ENCODE measurements at places on chromosomes 5 and 9. TPM values are rescaled to one million over a fixed set of nuclear protein-coding genes. Genes with fewer than 3 reads are reported as not detected.
A peak's percentile ranks its signal among the peaks of the same experiment; 100 is the strongest.

The MEGF10 gene
- 1.1 TPM for total RNA-seq

The TRPM3 gene
- total RNA-seq = 1.3 TPM

The SLC22A4 gene
- 3.1 TPM for total RNA-seq

The CA9 gene
- total RNA-seq = not detected

The CCL28 gene
- total RNA-seq = 7.6 TPM

The GPR21 gene
- total RNA-seq = 7.8 TPM

The PCDHGA8 gene
- 3.3 TPM for total RNA-seq

The NOXA1 gene
- 12.5 TPM for total RNA-seq

The SSBP2 gene
- total RNA-seq = 59.0 TPM

DNA sequence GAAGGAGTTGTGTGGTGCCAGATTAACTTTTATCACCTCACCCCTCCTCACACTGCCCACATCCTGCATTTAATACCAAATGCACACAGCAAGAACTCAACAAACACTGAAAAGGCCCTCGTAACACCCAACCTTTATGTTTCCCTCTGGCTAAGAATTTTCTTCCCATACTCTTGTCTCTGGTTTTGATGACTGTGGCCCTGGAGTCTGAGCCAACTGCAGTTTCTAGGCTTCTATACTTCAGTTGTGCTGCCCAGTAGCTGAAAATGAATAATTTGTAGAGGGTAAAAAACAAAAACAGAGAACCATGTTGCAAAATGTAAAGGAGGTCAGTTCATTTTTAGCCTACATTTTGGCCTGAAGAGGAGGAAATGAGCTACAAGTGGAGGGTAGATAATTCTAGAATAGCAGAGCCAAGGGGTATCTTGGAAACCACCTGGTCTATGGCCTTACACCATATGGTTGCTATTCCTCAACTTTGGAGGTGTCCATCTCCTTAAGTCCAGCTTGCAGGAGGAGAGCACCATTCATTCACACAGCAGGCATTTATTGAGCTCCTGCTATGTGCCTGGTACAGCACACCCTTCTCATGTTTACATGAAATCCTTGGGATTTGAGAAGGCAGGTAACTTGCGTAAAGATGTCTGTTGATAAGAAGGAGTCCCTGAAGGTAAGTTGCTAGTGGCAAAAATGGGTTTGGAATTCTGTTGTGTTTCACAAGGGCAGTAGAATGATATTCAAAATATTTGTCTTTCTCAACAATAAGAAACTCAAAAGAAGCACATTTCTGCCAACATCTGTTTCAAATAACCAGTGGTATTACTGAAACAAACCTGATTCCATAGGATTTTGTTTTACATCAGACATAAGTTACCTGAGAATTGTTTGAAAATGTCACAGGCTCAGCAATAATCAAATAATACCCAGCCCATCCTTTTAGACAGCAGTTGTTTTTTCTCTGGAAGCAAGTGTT, 83.8 kb upstream of the TNFAIP8 start:
- DNase-seq = no peak

GRCh38 chr9:16060436-16061129, 507.7 kb downstream of the CCDC171 start:
- no peak for DNase-seq

DNA sequence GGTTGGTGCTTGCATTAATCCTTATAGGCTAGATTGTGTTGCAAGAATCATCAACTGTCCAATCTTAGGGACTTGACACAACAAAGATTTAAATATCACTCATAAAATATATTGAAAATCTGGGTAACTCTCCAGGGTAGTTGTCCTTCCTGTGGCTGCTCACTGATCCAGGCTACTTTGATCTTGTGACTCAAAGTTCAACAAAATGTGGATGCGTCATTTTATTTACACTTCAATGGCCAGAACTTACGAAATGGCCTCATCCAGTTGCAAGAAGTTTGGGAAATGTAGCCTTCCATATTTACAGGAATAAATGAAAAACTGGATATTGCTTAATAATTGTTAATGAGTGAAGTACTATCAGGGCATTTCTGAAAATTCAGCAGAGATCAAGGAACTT, 235.5 kb upstream of the ACTBL2 start:
- no peak for DNase-seq

GRCh38 chr9:76818271-76818670, 54.0 kb downstream of the PCA3 start:
- DNase-seq = peak; percentile 83

DNA sequence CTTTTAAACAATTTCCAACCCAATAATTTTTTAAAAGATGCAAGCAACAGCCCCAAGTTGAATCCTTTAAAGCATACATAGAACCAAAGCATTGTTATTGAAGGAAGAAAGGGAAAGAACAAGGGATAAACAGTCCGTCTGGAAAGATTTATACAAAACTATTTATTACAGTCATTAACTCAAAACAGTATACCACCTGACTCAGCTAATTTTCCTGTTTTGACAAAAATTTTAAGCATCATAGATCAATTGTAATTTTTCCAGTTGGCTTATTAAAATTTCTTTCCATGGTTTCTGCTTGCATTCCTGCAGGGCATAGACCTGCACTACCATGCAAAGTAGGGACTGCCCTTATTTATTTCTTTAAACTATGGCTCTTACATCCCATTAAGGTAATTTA, 29.9 kb downstream of the AP3B1 start:
- DNase-seq = no peak

DNA sequence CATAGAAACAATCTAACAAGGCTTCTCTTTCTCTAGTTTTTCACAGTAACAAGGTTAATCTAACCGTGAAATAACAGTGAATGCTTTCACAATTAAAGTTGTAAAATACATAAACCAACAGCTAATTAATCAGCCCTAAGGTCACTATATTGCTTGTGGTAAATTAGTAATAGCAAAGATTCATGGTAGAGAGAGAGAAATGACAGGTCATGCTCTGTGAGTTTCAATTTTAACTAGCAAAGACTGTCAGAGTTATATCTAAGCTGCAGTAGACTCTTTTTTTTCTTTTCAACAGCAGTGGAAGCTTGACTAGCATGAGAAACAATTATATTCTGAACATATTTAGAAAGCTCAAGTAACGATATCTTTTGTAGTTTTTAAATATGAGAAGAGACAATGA, 1068.0 kb downstream of the MAT2B start:
- DNase-seq = no peak

GRCh38 chr9:75147638-75148037, 59.3 kb downstream of the OSTF1 start:
- no peak for DNase-seq

DNA sequence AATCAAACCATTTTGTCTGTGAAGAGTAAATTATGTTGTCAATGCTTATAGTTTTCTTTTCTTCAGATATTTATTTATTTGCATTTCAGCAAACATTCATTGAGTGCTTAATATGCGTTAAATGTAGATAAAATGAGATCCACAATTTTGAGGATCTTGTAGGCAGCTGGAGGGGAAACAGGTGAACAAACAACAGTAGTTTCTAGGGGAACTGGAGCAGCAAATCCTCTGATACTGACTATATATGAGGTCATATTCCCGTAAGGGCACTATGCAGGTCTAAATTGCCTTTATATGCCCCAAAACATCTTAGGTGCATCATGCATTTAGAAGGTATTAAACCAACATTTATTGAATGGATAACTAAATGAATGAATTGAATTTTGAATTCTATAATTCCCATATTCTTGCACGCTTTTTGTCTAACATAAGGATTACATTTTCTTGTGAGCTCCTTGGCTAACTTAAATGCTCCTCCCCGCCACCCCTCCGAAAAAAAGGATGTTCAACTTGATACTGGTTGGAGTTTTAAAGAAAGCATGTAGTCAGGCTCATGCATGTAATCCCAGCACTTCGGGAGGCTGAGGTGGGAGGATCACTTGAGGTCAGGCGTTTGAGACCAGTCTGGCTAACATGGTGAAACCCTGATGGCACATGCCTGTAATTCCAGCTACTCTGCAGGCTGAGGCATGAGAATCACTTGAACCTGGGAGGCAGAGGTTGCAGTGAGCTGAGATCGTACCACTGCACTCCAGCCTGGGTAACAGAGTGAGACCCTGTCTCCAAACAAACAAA, 299.8 kb downstream of the TMEM38B start:
- DNase-seq = no peak

GRCh38 chr5:127358740-127359139, 68.1 kb downstream of the MEGF10 start:
- no peak for DNase-seq

DNA sequence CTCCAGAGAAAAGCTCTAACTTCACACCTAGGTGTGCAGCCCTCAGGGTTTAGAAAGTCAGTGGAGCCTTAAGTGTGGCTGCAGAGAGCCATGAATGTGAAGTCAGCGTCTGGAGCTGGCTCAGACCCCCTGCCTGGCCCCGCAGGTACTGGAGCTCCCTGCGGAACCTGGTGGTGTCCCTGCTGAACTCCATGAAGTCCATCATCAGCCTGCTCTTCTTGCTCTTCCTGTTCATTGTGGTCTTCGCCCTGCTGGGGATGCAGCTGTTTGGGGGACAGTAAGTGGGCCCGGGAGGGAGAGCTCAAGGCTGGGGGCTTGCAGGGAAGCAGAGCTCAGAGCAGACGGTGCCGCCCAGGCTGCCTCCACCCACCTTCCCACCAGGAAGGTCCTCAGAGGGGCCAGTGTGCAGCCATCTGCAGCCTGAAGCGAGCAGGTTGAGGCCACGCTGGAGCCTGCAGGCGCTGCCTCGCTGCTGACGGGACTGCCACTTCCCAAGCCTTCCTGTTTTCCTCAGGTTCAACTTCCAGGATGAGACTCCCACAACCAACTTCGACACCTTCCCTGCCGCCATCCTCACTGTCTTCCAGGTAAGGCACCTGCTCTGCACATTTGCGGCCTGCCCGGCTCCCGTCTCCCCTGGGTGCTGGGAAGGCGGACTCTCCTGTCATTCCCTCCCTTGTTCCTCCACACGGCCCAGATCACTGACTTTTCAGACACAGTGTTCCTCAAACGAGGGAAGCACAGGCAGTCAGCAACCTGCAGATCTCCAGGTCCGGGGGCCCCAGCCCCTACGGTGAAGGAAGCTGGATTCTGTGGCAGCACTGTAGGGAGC, 108.9 kb downstream of the CACNA1B start:
- no peak for DNase-seq

- DNase-seq = no peak
Measured at GRCh38 chr9:121651008-121651294, 483 bp upstream of the DAB2IP start.

DNA sequence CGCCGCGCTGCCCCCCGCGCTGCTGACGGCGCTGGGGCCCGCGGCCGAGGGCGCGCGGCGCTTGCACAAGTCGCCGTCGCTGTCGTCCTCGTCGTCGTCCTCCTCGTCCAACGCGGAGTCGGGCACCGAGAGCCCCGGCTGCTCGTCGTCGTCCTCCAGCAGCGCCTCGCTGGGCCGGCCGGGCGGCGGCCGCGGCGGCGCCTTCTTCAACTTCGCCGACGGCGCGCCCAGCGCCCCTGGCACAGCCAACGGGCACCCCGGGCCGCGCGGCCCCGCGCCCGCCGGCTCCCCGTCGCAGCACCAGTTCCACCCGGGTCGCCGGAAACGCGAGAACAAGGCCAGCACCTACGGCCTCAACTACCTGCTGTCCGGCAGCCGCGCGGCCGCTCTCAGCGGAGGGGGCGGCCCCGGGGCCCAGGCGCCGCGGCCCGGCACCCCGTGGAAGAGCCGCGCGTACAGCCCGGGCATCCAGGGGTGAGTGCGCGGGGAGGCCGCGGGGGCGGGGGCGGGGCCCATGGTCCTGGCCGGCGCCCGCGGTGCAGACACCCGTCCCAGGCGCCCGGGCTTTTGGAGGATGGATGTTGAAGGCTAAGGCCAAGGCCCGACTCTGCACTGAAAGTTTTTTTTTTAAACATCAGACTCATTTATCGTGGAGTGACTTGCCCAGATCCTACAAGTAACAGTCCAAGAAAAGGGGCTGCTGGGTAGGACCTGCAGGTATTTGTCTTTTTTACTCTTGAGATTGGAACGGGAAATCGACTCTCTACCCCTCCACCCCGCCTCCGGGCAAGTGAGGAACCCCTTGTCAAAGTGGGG, 1.2 kb downstream of the TENT4A start:
- DNase-seq = no peak

- no peak for DNase-seq
Measured at GRCh38 chr9:21570643-21571275, 88.6 kb upstream of the IFNE start.

DNA sequence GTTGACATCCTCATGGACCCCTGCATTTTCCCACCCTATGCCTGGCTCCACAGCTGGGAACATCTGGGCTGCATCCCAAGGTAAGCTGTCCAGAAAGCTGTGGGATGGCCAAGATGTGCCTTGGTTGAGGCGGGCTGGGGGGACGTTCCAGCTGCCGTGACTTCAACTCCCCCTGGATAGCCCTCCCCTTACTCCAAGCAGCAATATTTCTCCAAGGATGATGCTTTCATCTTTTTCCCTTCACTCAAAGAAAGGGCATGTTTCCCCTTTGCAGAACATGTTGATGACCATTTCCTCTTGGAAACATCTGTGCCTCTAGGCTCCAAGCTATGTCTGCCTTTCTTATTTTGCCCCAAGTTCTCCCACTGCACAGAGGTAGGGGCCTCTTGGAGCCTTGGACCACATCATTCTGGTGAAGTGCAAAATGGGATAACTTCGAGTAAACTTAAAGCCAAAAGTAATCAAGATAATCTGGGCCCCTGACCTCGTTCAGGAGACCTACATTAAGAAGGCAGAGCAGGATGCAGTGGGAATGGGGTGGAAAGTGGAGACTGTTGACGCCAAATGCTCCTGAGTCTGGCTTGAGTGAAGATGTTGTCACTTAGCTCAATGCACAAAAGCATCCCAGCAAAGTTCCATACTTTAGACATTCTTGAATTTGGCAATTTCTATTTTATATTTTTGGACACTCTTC, 175.2 kb downstream of the GAS1 start:
- no peak for DNase-seq

DNA sequence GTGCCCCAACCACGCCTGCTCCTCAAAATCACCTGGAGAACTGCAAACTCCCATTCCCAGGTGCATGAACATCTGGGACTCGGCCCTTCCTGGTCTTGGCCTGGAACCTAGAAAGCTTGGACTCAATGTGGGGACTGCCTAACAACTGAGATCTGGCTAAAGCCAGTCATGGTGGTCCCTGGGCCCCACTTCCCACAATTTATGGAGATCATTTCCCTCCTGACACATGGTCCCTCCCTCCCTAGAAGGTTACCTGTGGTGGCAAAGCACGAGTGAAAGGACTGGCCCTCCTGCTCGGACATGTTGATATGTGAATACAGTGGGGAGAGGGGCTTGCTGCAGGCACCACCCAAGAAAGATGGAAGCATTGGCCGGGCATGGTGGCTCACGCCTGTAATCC, 18.8 kb downstream of the BICD2 start:
- no peak for DNase-seq

DNA sequence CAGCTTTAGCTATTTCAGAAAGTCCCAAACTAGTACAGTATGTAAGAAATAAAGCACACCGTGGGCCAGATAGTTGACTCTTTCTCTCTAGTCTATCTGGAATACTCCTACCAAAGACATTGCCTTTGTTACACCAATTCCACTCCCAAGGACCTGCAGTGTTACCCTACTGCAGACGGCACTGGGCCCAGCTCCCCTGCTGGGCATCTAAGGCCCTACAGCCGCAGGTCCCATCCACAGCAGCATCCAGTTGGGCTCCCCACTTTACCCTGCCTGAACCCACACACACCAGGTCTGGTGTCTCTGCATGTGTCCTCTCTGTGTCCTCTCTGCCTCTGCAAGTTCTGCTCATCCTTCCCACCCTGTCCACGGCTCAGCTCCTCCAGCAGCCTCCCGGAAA, 22.5 kb downstream of the TNIP1 start:
- no peak for DNase-seq

GRCh38 chr5:81222285-81222684, 10.8 kb upstream of the CKMT2 start:
- DNase-seq = no peak

- DNase-seq = no peak
Measured at GRCh38 chr9:97804059-97804365, 49.0 kb upstream of the FOXE1 start.
